Tongue (tissue), 3 donors: ENCODE measurements at places on chromosomes 1 and 21. TPM values are rescaled to one million over a fixed set of nuclear protein-coding genes. Genes with fewer than 3 reads are reported as not detected.

Gene LCE3E
- not detected for total RNA-seq

Gene KCNK1
- 2.7 TPM for total RNA-seq

Gene AMY1C
- total RNA-seq, result 0.21 TPM

Gene ARHGEF19
- 27.6 TPM for total RNA-seq

Gene HMCN1
- total RNA-seq, result 24.7 TPM

Gene CLDN17
- not detected for total RNA-seq

Gene BTBD19
- 5.0 TPM for total RNA-seq

Gene GBP6
- total RNA-seq, result 34.4 TPM

Gene S100A11
- total RNA-seq, result 36.0 TPM

Gene UTP25
- total RNA-seq, result 5.4 TPM

Gene NCDN
- 16.1 TPM for total RNA-seq

Gene BRDT
- total RNA-seq, result not detected

Gene FAM167B
- total RNA-seq, result 0.31 TPM

Gene CACNA1S
- 74.9 TPM for total RNA-seq

Gene FAM177B
- total RNA-seq, result 0.41 TPM

Gene GJA4
- 25.8 TPM for total RNA-seq

Gene AJAP1
- 0.51 TPM for total RNA-seq

Gene FCRL6
- total RNA-seq, result not detected

Gene ST6GALNAC5
- total RNA-seq, result 5.2 TPM

Gene MTARC1
- total RNA-seq, result 5.1 TPM

Gene INSRR
- 0.21 TPM for total RNA-seq

Gene CDCA8
- total RNA-seq, result 5.9 TPM

Gene TSACC
- not detected for total RNA-seq

Gene AMIGO1
- total RNA-seq, result 9.1 TPM

Gene ARTN
- 0.82 TPM for total RNA-seq

Gene CGN
- 4.3 TPM for total RNA-seq

Gene TCEA3
- total RNA-seq, result 241 TPM

Gene S100B
- total RNA-seq, result 75.2 TPM

Gene PTGS2
- total RNA-seq, result 5.4 TPM

Gene VTCN1
- 3.8 TPM for total RNA-seq

Gene OR2T29
- not detected for total RNA-seq

Gene GPX7
- 138 TPM for total RNA-seq

Gene TCHHL1
- total RNA-seq, result not detected

Gene FABP3
- total RNA-seq, result 260 TPM

Gene RGS13
- total RNA-seq, result 0.10 TPM

Gene CD34
- total RNA-seq, result 57.5 TPM

Gene OR2T11
- total RNA-seq, result not detected

Gene NBPF11
- total RNA-seq, result 10.4 TPM

Gene FAM229A
- 0.82 TPM for total RNA-seq

Gene MMP23B
- total RNA-seq, result 18.1 TPM

Gene HRNR
- not detected for total RNA-seq

Gene GPR157
- total RNA-seq, result 4.9 TPM

Gene KRTAP10-2
- not detected for total RNA-seq

Gene NBPF19
- total RNA-seq, result 22.2 TPM

Gene ODF2L
- total RNA-seq, result 48.7 TPM

Gene JTB
- total RNA-seq, result 125 TPM

Gene TSPAN2
- total RNA-seq, result 14.0 TPM

Gene CHIA
- not detected for total RNA-seq

Gene FCGR3A
- total RNA-seq, result 3.4 TPM

Gene ERICH3
- total RNA-seq, result not detected

Gene RNU1-3
- under 0.01 TPM for total RNA-seq
